NCI-H446 (cell line): ENCODE measurements at places on chromosomes 5 and 9.
A peak's percentile ranks its signal among the peaks of the same experiment; 100 is the strongest.

DNA sequence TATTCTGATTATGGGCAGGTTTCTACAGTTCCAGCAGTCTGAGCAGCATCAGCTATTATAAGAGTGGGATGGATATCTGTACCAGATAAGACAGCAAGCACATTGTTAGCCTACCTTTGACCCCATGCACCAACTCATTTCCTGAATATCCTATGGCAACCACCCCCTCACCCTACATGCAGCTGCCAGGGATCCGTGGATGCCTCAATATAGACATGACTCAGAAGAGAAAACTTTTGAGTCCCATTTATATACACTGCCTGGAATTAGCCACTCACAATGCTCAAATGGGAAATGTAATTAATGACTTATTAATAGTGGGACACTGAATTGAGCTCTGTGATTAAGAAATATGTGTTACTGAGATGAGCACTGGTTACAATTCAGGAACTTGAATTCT lies 124.4 kb downstream of the SSBP2 start:
- no peak for DNase-seq

- no peak for DNase-seq
Observed at GRCh38 chr5:55998966-55999365, 4.2 kb upstream of the IL6ST start.

GRCh38 chr5:33205727-33206410 lies 234.9 kb upstream of the TARS1 start:
- DNase-seq, result no peak

DNA sequence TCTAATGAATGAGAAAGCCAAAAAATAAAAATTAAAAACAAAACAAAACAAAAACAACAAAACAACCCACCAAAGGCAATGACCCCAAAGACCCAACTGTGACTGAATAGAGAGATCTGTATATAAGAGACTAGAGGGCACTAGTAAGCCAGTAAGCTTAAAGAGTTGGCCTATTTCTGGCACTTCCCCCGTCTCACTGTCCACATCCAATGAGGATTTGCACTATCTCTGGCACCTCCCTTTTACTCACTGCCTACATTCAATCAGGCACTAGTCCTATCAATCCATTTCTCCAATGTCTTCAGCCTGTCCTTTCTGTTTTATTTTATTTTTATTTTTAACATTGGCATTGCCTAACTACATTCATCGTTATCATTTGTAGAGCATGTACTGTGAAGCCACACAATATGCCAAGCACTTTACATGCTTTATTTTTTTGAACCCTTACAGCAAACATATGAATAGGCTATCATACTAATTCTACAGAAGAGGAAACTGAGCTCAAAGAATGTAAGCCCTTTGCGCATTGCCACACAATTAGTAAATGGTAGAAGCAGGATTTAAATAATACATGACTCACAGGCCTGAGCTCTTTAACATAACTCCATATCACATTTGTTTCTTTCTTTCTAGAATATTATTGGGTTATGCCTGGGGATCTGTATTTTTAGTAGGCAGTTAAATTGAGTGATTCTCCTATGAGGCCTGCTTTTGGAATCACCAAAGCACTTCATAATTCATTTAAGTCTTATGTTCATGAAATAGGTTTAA lies 70.0 kb downstream of the C6 start:
- no peak for DNase-seq

DNA sequence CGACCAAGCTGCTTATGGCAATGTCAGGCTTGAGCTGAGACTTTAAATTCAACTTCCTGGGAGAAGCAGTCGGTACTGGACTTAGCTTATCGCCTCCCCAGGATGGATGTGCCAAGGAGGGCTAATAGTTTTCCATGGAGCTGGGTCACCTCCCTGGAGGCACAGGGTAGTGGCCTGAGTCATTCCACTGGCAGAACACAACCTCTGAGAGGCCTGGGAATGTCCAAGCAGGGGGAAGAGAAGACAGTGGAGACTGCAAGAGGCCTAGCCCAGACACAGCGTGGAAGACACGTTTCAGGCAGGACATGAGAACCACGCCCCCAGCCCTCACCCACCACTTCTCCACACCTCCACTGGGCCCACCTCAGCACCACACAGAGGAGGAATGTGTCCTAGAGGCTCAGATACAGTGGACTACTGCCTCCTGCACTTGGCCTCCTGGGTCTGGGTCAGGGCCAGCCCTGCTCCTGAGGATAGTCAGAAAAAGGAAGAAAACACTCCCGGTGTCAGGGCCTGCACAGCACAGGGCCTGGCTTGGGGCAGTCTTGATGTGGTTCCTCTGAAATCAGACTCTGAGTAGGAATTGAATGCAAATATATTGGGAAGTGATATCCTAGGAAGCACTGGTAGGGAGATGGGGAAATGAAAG lies 171.8 kb downstream of the FSTL4 start:
- no peak for DNase-seq

GRCh38 chr9:26058111-26058895 lies 380.1 kb upstream of the TUSC1 start:
- no peak for DNase-seq

DNA sequence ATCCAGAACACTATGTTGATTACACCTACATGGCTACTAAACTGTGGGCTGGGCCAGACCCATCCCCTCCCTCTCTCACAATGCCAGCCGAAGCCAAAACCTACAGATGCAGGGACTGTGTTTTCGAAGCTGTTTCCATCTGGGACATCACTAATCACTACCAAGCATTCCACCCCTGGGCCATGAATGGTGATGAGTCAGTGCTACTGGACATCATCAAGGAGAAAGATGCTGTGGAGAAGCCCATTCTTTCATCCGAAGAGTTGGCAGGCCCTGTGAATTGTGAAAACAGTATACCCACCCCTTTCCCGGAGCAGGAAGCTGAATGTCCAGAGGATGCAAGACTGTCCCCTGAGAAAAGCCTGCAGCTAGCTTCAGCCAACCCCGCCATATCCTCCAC lies 65.0 kb downstream of the ZNF462 start:
- no peak for DNase-seq

DNA sequence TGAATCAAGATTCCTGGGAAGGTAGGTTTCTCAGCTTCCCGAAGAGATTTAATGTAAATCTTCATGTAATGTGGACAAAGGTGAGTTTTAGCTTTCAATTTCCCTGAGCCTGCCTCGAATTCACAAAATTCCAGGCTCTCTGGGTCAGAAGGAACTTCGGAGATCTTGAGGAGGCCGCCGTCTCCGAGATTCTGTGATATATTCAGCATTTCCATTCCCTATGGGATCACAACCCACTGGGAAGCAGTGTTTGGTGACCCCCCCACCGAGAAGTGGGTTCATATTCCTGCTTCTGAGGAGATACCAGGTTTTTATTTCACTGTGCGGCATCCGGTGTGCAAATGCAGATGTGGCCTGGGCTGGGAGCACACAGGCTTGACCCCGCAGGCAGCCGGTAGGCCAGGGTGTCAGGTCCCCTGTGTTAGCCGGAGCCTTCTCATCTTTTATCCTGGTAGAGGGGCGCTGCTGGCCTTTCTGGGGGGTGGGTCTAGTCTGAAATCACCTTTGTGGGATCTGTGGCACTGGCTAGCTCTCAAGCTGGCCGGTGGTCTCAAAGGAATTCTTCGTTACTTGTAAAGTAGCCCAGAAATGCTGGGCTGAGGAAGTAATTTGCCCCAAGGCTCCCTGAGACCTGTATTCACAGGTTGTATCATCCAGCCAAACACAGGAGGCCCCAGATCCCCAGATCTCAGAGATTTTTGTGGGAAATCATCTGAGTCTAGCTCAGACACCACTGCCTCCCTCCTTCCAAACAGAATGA lies 1.4 kb downstream of the PLEKHG4B start:
- no peak for DNase-seq

DNA sequence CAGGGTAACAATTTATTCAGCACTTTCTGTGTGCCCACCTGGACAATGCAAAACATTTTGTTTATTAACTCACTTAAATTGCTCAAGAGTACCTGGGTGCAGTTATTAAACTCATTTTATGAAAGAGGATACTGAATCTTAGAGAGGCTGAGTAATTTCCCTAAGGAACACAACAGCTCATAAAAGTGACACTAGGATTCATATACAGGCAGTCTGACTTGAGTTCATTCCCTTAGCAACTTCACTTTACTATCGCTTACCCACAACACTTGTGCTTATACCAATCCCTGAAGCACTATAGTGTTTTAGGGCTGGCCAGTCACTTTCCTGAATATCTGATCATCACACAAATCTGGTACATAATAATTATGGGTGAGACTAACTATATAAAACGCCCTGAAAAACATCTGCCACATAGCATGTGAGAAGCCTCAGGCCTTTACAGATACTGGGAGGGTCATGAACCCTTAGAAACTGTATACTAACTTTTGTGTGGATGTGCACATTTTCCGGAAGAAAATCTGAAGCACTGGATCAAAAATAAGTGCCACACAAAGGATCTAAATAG lies 11.3 kb downstream of the TRPM6 start:
- no peak for DNase-seq

- no peak for DNase-seq
Observed at GRCh38 chr5:82785882-82786509, 291.2 kb downstream of the TMEM167A start.

DNA sequence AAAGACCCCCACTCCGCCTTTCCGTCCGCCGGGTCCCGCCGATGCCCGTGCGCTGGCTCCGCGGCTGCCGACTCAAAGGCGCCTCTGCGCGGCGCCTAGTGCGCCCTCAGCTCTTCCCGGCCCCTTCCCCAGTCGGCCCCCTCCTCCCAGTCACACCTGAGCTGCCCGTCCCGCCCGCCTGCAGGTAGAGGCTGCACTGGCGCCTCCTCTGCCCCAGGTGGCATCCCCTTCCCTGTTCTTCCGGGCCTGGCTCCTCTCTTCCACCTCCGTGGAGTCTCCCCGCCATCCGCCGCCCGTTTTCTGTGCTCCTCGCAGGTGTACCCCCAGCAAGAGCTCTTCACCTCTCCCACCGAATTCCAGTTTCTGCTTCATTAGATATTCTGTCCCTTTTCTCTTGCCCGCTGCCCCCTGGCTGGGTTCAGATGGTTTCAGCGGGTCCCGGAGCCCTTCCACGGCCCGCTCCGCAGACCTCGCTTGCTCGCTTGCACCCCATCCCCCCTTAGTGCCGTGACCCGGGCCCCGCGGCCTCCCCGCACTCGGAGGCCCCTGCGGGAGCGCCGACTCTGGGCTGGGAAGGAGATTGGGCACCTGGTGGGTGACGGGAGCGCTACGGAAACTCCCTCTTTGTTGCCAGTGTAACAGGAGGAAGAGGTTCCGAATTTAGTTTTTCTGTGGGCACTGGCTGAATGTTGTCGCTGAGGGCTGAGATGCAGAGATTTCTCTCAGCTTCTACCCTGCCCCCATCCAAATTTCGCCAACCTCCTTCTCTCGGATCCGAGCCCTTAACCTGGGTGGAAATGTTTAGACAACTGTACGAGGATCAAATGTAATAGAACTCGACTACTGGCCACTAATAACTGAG lies 809 bp downstream of the SLC44A1 start:
- no peak for DNase-seq

GRCh38 chr9:122347348-122348287 lies 23.2 kb upstream of the PTGS1 start:
- DNase-seq, result no peak

- no peak for DNase-seq
Observed at GRCh38 chr9:70479880-70480291, 65.4 kb upstream of the KLF9 start.

DNA sequence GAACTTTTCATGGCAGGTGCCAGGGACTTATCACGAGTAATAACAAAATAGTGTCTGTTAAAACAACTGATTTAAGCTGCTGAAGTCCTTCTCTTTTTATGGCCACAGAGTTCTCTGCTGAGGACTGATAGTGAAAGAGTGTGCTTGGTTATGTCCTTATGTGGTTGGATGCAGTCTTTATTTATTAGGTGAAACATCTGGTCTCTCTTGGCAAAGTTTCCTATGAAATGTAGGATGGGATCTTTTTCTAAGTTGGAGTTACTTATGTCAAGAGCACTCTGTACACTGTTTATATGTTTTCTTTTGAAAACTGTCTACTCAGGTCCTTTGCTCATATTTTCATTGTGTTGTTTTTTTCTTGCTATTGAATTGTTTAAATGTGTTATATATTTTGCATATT lies 1816.1 kb upstream of the C9orf72 start:
- DNase-seq, result peak; percentile 25

DNA sequence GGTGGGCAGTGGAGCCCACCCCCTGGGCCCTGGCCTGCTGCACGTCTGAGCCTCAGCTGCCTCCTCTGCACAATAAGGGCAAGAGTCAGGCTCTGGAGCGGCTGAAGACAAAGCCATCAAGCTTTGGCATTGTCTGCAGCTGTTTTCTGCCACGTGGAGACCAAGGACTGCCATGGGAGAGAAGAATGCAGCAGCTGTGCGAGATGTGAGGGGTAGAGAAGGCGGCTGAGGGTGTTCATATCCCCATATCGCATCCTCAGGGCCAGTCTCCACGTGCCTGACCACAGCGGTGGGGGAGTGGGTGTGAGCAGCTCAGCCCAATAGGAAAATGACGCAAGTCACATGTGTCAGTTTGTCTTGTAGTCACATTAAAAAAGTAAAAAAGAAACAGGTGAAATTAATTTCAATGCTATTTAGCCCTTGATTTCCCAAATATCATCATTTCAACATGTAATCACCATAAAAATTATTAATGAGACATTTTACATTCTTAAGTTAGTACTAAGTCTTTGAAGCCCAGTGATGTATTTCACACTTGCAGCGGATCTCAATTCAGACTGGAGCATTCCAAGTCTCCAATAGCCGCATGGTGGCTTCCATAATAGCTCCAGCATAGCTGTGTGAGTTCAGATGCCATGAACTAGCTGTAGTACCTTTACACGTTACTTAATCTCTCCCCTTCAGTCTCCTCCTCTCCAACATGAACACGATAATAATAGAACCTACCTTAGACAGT lies 6.6 kb downstream of the C1QTNF2 start:
- no peak for DNase-seq

GRCh38 chr9:38309324-38310195 lies 82.9 kb upstream of the ALDH1B1 start:
- peak; percentile 78 for DNase-seq

DNA sequence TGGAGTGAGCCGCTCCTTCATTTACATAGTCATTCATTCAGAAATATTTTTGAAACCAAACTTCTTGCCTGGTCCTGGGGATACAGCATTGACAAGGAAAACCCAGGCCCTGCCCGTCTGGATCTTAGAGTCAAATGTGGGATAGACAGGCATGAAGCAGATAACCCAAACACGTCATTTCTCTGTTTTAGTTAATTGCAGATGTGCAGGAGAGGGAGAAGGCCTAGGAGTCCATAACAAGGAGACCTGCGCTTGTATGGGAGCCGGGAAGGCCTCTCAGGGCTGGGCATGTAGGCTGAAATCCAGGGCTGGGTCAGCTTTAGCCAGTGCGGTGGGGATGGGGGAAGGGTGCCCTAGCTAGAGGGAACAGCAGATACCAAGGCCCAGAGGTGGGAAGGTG lies 43.3 kb downstream of the PRRX2 start:
- DNase-seq, result no peak
